ENCODE measurements at places on chromosomes 7 and 10. TPM values are rescaled to one million over a fixed set of nuclear protein-coding genes. Genes with fewer than 3 reads are reported as not detected.
A peak's percentile ranks its signal among the peaks of the same experiment; 100 is the strongest.

The NRBF2 gene
- total RNA-seq, result 17.0 TPM

DNA sequence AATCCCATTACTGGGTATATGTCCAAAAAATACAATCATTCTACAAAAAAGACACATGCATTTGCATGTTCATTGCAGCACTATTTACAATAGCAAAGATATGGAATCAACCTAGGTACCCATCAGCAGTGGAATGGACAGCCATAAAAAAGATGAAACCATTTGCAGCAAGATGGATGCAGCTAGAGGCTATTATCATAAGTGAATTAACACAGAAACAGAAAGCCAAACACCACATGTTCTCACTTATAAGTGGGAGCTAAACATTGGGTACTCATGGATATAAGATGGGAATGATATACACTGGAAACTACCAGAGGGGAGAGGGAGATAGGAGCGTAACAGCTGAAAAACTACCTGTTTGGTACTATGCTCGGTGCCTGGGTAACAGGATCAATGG is 154.0 kb downstream of the TMEM26 start:
- DNase-seq, result no peak

GRCh38 chr7:41886901-41887311 is 184.0 kb upstream of the INHBA start:
- DNase-seq, result peak; percentile 76

The ACSM6 gene
- not detected for total RNA-seq

DNA sequence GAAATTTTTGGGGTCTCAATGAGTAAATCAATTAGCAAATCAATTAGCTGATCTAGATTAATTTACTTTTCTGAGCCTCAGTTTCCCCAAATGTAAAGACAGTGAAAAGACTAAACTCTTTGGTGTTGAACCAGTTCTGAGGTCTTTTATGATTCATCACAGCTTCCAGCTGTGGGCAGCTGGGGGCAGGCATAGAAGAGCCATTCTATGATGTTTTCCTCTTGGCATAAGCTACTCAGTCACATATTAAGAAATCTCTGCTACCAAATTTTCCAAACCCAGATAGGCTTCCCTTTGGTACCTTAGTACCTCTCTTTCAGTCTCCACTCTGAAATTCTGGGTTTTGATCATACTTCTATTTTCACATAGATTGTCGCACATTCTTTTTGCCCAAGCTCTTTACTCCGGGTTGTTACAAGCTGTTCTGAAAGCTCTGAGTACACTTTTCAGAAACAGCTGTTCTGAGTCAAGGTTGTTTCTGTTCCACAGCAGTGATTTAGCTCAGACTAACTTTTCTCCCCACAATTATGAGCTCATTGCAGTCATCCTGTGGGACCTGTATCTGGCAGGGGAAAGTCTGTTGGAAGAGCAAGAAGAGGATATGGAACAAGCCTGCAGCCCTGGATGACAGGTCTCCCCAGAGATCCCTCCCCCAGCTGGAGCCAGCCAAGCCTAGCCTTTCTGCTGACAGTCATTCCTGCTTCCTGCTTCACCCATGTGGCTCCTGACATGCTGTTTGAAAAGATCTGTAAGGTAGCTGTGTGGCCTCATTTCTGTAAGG is 599.6 kb upstream of the GHITM start:
- no peak for DNase-seq

The CAV2 gene
- 89.0 TPM for total RNA-seq

DNA sequence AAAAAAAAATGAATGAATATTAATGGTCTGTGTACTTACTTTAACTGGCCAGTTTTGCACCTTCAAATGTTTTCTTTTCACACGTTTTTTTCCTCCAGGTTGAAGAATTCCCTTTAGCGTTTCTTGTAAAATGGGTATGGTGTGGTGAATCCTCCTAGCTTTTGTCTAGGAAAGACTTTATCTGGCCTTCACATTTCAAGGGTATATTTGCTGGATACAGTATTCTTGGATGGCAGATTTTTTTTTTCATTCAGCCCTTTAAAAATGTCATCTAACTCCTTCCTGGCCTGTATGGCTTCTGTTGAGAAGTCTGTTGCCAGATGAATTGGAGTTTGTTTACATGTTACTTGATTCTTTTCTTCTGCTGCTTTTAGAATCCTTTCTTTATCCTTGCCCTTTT is 10.1 kb downstream of the SLC25A40 start:
- DNase-seq, result no peak

The FKBP9 gene
- total RNA-seq, result 200 TPM

DNA sequence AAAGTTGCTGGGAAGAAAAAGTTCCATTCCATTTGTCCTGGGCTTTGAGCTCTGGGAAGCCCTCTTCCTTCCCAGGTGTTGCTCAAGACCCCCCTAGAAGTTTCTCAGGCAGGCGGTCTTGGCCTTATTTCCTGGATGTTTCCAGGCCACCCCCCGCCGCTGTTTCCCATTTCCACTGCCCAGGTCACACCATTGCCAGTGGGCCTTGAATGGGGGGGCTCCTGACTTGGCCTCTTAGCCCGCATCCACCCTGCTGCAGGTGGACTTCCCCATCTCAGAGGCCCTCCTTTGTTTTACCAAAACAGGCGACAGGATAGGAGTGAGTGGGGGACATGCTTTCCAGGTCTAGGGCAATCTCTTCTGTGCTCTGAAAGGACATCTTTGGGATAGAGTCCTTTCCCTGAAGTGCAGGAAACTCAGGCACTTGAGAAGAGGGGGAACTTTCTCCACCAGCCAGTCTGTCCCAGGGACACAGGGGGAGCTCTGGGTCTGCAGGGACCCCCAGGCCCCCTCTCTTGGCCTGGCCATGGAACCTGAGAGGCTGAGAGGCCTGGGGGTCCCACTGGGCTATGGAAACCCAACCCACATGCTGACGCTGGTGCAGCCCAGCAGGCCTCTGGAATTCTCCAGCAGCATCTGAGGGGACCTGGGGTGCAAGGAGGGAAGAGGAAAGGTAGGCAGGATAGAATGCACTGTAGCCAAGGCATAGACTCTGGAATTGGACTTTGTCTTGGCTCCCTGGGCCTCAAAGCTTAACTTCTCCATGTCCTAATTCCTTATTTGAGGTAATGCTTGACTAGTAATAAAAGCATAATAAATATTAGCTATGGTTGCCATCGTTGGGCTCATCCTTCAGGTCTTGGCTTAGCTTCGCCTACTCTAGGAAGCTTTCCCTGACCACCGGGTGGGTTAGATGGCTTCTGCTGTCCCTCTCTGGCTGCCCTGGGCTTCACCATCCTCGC is 17.6 kb downstream of the NEURL1 start:
- DNase-seq, result no peak

GRCh38 chr7:101950450-101951119 is 133.2 kb downstream of the CUX1 start:
- peak; percentile 23 for DNase-seq

All from myocyte (in vitro differentiated cells).